ENCODE measurements at places on chromosomes 12 and 14.

DNA sequence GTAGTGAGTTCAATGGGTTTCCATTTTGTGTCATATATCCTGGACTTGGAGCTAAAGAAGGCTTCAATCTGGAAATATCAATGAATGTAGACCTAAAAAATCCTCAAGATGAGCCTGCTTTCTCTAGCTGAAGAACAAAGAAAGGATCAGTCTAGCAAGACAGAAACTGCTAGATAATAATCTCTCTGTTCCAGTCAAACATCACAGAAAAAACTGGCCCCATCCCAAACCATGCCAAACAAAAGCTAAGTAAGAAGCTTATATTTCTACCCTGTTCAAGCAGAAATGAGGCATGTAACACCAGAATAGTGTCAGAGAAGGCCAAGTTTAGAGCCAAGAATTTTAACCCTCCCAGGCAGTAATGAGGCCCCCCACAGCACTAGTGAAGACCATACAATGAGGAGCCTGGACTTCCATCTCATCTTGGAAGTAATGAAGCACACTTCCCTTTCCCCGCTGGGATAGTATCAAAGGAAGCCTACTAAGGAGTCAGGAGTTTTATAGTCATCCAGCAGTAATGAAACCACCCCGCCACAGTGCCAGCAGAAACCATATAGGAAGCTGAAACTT, 95.8 kb downstream of the NELL2 start:
- no peak for DNase-seq

DNA sequence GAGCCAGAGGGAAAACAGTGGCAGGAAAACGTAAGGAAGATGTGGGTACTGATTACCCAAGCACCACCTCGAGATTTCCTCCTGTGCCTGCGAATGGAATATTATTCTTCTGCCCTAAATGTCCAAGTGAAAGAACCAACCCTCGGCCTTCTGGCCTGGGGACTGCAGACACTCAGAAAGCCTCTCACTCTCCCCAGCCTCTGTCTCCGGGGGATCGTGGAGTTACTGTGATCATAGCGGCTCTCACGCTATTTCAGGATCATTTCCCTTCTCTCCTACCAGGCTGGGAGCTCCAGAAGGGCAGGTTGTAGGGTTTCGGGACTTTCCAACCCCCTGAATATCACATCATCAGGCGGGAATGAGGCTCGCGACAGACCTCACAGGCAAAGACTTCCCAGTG, 68.9 kb downstream of the KDM2B start:
- no peak for DNase-seq

DNA sequence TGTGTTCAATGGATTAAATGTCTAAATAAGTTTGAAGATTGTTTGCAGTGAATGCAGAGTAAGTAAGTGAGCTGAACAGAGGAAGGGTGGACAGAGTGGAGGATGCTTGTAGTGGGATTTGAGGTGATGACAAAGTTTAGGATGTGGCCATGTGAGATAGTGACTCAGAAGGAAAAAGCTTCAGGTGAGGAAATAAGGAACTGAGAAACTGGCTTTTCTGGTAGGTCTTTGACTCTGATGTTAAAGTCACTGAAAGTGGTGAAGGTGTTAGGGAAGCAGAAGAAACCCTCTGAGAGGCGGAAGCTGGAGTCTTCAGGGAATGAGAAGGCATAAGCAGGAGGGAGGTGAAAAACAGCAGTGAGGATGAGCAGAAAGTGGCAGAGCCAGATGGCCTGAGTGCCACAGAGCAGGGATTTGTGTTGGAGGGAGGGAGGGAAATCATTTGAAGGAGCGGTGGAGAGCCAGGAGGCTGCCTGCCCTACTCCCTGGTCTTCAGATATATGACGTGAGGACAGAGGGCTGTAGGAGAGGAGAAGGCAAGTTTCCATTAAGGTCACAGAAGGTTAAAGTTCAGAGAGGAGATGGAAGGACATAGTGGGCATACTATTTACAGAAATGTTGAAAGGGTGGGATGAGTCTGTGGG, 24.8 kb downstream of the RGS6 start:
- no peak for DNase-seq

- DNase-seq = peak; percentile 36
These were observed 877.0 kb upstream of the TMEM132C start for GRCh38 chr12:127389923-127390322.

- DNase-seq = no peak
These were observed 489.8 kb upstream of the FLRT2 start for GRCh38 chr14:85040046-85040685.

- DNase-seq = no peak
These were observed 124.2 kb downstream of the NPAS3 start for GRCh38 chr14:33062881-33063280.

- no peak for DNase-seq
These were observed 7.2 kb downstream of the ANKS1B start for GRCh38 chr12:99977550-99977949.
